Endothelial cell (in vitro differentiated cells): ENCODE measurements at places on chromosomes 5 and 9.

- no peak for DNase-seq
Observed at GRCh38 chr5:163245584-163245983, 191.8 kb upstream of the CCNG1 start.

DNA sequence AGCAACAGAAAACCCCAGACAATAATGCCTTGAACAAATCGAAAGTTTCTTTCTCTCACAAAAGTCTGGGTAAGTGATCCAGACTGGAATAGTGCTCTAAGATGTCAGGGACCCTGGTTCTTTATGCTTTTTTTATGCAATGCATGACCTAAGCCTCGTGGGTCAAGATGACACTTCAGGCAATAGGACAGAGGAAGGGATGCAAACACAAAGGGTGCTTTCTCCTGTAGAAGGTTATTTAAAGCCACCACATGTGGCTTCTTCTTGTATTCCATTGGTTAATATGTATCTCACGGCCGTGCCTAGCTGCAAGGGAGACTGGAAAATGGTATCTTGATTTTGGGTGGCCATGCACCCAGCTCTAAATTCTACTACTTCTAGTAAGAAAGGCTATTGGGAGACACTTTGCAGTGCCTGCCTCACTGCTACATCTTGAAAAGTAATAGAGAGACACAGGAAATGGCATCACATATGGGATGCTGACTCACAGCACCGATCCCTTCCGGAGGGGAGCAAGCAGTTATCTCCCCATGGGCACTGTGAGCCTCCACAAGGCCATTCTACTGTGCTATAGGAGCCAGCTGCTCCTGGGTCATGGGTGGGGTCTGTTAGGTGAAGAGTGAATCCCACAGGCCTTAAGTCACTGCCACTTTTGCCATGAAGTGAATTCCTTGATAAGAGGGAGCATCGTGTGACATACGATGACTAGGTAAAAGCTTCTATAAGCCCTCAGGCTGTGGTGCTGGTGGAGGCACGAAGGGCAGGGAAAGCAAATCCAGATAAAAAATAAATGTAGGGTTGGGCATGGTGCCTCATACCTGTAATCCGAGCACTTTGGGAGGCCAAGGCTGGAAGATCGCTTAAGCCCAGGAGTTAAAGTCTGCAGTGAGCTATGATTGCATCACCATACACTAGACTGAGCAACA, 32.5 kb upstream of the RAB14 start:
- no peak for DNase-seq

DNA sequence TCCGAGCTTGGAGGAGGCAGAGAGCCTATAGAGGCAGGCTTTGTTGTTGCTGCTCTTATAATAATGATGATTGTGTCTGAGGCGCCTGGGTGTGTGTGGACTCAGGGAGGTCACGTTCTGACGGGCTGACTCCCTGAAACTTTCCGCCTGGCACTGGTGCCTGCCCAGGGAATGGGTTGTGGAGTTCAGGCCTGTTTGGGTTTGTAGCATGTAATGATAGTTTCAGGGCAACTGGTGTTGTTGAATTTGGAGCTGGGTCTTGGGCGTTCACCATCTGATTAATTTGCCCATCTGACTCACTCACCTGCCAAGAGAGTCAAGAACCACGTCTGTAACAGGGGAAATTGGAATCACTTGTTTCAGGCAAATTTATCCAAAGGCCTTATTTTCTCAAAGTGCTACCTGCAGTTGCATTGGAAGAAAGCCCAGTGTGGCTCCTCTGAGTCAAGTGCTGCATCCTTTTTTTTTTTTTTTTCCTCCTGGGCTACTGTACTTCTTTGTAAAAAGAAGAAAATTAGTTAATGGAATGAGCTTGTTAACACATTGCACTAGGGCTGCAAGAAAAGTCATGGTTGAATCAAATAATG, 386.5 kb downstream of the GADD45G start:
- no peak for DNase-seq

- DNase-seq: no peak
Observed at GRCh38 chr9:116673375-116673774, 13.7 kb upstream of the TRIM32 start.

GRCh38 chr9:127393645-127394044, 3.3 kb upstream of the SLC2A8 start:
- no peak for DNase-seq

- no peak for DNase-seq
Observed at GRCh38 chr5:104326966-104327365, 764.4 kb upstream of the NUDT12 start.

DNA sequence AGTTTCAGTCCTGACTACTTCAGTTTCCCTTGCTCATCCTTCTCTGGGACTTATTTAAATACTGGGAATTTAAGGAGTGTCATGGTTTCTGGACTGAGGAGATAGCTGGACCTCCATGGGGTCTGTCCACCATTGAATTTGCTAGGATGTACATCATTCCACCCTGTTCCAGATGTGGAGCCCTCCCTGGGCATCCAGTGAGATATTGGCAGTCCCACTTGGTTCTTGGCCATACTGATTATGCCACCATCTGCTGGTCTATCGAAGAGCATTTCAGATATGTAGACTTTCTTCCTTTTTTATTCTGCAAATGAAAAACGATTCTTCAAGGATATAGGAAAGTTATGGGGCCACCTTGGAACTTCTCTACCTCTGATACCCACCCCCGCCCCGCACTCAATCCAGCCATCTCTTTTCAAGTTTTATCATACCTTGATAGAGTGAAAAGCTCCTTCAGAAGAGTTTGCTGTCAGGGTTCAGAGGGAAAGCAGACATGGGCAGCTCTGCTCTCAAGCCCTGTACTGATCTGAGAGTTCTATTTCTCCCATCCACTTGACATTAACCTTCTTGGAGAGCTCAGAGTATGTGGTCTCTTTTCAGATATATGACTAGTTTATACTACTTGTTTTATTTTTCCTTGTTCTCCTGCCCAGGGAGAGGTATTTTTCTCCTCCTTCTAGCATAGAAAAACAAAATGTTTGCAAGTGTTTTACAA, 490.7 kb upstream of the SGCD start:
- no peak for DNase-seq
